ENCODE measurements at places on chromosomes 11 and 22.

GRCh38 chr11:65884716-65885092 is 3.6 kb downstream of the FIBP start:
- peak; percentile 84 for DNase-seq

GRCh38 chr11:11498195-11498594 is 123.6 kb downstream of the GALNT18 start:
- DNase-seq = no peak

GRCh38 chr11:67504005-67504949 is 886 bp downstream of the PITPNM1 start:
- peak; percentile 58 for DNase-seq

GRCh38 chr22:45781459-45781858 is 109.8 kb downstream of the ATXN10 start:
- DNase-seq = no peak

- no peak for DNase-seq
Measured at GRCh38 chr11:12410006-12410728, 32.8 kb downstream of the PARVA start.

Measured in femur (tissue), 1 donor.